ENCODE measurements at places on chromosomes 6 and 20.

- H3K4me3 ChIP-seq, result no peak overlapping the region
- H3K27me3 ChIP-seq, result no peaks in the 10 kb centered on the region
Observed at GRCh38 chr6:158503846-158504245, 56.0 kb upstream of the TMEM181 start.

DNA sequence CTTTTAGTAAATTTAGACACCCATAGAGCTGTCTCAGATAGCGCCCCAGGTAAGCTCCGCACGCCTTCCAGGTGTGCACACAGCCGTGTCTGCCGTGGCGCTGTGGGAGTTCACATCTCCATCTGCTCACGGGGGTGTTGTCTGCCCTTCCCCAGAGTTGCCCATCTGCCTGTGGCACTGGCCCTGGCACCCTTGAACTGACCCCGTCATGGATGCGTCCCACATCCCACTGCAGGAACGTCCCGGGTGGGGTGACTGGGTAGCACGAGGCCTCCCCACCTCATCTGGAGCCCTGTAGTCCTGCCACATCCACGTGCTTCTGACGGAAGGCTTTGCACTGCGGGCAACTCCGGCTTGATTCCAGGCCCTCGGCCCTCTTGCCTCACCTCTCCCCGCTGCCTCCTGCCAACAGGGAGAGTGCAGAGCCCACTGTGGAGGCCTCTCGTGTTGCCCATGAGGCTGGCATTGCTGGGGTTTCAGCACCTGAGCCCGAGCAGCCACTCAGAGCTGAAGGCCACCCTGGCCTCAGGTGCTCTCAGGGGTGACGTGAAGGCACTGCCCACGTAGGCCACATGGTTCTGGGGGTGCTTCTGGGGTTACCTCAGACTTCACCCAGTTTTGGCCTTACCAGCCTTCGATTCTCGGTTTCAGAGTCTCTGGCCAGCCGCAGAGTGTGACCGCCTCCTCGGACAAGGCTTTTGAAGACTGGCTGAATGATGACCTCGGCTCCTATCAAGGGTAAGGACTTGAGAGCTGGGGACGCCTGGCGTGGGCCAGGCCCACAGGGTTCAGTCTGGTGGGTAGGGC, 5.1 kb downstream of the ARFGAP1 start:
- no peak overlapping the region for H3K4me3 ChIP-seq
- no peaks in the 10 kb centered on the region for H3K27me3 ChIP-seq
- DNase-seq, result no peak
- peaks cover 11% of the 10 kb centered on the region for H3K4me1 ChIP-seq

DNA sequence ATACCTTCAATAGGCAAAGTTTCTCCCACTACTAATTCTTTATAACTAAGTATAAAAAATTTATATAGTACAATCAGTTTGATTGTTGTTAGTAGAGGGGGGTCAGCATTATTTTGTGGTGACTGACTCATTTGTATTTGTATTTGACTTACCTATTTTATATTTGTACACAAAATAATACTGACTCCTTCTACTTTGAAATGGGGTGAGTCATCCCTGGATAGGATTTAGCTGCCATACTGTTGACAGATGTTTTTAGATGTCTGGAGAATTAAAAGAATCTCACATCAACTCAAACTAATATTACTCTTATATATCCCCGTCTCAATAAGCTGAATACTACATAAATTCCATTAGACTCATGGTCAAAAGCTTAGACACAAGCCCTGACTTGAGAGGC, 114.9 kb downstream of the FRK start:
- H3K27ac ChIP-seq, result no peak overlapping the region
- no peak for DNase-seq
- no peaks in the 10 kb centered on the region for H3K27me3 ChIP-seq
- H3K4me3 ChIP-seq, result no peak overlapping the region
- H3K36me3 ChIP-seq, result no peaks in the 10 kb centered on the region

- no peak overlapping the region for H3K4me3 ChIP-seq
- no peak overlapping the region for H3K27ac ChIP-seq
- no peak for DNase-seq
- H3K27me3 ChIP-seq, result no peaks in the 10 kb centered on the region
Observed at GRCh38 chr20:51402201-51402600, 140.3 kb downstream of the NFATC2 start.

DNA sequence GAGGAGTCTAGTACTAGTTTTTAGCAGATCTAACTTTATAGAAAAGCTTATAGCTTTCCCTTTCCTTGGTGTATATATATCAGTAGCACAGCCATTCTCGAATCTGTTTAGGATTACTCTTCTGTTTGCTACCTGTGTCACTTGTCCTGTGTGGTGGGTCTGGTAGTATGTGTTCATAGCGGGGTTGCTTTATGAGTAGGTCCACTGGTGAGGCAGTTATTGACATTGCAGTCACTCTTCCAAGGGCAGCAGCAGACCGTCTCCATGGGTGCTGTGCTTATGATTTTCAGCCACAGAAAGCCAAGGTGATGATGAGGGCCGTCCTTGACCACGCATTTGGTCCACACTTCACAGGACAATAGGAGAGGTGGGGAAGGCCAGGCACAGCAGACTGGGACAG, 171.5 kb downstream of the CDKAL1 start:
- no peak for DNase-seq
- H3K27me3 ChIP-seq, result no peaks in the 10 kb centered on the region
- peak overlapping the region; percentile 3 for H3K27ac ChIP-seq
- H3K4me1 ChIP-seq, result no peaks in the 10 kb centered on the region
- H3K36me3 ChIP-seq, result no peaks in the 10 kb centered on the region

DNA sequence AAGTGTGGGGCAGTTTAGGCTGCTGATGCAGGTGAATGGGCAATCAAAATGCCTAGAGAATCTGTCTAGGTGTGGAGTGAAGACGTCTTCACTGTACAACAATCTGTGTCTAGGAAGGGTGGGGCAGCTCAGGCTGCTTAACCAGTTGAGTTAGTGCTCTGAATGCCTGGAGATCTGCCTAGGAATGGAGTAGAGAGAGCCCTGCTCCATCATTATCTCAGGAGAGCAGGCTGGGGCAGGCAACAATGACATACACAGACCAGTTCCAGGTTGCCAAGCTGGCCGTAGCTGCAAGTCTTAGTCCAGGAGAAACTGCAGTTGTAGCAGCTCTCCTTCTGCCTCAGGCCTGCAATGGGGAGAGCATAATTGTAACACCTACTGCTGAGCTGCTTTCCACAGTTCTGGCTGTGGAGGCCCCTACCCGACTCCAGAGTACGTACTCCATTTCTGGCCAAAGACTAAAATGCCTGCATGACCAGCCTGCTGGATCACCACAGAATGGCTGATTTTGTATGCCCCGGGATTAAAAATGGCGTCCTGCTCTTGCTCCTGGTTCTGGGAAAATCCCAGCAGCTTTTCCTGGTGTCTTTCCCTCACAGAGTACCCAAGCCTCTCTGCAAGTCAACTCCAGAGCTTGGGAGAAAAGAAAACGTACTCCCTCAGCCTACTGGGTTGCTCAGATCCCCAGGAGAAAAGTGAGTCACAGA, 545.4 kb downstream of the ADGRB3 start:
- no peak overlapping the region for H3K27ac ChIP-seq
- no peaks in the 10 kb centered on the region for H3K27me3 ChIP-seq
- H3K4me1 ChIP-seq, result no peaks in the 10 kb centered on the region
- no peaks in the 10 kb centered on the region for H3K36me3 ChIP-seq
- DNase-seq, result no peak

DNA sequence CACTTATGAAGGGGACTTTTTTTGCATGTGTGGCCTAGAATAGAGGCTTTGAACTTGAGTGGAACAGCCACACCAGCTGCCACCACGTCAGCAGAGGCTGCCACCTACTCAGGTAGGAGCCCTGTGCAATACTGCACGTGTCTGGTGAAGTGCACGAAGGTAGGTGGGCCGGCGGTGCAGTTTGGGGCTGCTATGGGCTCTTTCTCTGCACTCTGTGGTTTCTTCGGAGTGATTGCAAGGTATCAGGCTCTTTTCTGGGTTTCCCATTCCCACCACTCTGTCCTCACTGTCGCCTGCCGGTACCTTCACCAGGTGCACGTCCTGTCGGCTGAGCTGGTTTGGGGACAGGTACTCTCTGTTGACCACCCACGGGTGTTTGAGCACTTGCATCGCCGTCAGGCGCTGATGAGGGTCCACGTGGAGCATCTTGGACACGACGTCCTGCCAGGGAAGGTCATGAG, 30.8 kb upstream of the MPC1 start:
- no peak overlapping the region for H3K27ac ChIP-seq
- no peak for DNase-seq
- no peaks in the 10 kb centered on the region for H3K4me1 ChIP-seq
- no peak overlapping the region for H3K4me3 ChIP-seq
- no peaks in the 10 kb centered on the region for H3K36me3 ChIP-seq

- no peak for DNase-seq
- H3K27me3 ChIP-seq, result no peaks in the 10 kb centered on the region
- H3K27ac ChIP-seq, result no peak overlapping the region
Observed at GRCh38 chr6:1110164-1110563, 201.7 kb upstream of the FOXQ1 start.

DNA sequence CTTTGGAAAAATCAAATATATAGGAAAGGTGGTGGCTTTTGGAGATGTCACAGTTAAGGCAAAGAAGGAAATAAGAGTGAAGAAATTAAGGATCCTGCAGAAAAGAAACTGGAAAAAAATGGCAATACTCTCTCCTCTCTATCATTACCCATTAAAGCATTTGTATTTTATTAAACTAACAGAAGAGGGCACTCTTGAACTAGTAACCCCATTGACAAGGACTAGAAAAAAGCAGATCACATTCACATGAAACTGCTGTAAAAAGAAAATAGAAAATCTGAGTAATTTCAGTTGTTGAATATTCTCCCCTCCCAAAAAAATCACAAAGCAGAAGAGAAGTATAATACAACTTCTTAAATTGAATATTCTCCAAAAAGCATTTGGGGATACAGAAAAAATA, 104.1 kb upstream of the SLC35B3 start:
- H3K4me3 ChIP-seq, result no peak overlapping the region
- H3K36me3 ChIP-seq, result no peaks in the 10 kb centered on the region
- H3K4me1 ChIP-seq, result no peaks in the 10 kb centered on the region

DNA sequence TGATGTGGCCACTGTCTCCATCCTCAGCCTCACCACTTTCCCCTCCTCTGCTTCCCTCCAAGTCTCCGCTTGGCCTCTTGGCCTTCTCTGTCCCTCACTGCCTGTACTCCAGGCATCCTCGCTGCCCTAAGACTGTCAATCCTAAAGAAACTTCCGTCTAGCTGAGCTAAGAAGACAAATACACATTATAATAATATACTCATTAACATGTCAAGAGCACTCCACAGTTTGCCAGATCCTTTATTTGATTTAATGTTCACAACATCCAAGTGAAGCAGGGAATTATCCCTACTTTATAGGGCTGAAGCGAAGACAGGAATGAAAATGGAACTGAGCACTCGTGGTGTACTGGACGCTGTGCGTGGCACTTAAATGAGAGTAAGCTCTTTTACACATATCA, 72.4 kb upstream of the SLC22A23 start:
- no peaks in the 10 kb centered on the region for H3K36me3 ChIP-seq
- no peak overlapping the region for H3K27ac ChIP-seq
- H3K4me3 ChIP-seq, result no peak overlapping the region
- no peaks in the 10 kb centered on the region for H3K27me3 ChIP-seq

GRCh38 chr6:3364391-3364790, 92.5 kb downstream of the SLC22A23 start:
- DNase-seq, result no peak
- no peaks in the 10 kb centered on the region for H3K4me1 ChIP-seq
- no peaks in the 10 kb centered on the region for H3K27me3 ChIP-seq
- H3K4me3 ChIP-seq, result no peak overlapping the region
- no peak overlapping the region for H3K27ac ChIP-seq

- no peaks in the 10 kb centered on the region for H3K27me3 ChIP-seq
- H3K27ac ChIP-seq, result peak overlapping the region; percentile 66
- peaks cover 2% of the 10 kb centered on the region for H3K4me1 ChIP-seq
- H3K36me3 ChIP-seq, result no peaks in the 10 kb centered on the region
- DNase-seq, result peak; percentile 52
Observed at GRCh38 chr6:18405477-18406293, 18.5 kb downstream of the RNF144B start.

DNA sequence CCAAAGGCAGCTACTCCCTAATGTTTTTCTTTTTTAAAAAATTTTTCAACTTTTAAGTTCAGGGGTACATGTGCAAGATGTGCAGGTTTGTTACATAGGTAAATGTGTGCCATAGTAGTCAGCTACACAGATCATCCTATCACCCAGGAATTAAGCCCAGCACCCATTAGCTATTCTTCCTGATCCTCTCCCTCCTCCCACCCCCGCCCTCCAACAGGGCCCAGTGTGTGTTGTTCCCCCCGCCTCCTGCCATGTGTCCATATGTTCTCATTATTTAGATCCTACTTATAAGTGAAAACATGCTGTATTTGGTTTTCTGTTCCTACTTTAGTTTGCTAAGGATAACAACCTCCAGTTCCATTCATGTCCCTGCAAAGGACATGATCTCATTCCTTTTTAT, 12.4 kb downstream of the TRIM15 start:
- no peak overlapping the region for H3K4me3 ChIP-seq
- H3K27ac ChIP-seq, result no peak overlapping the region
- DNase-seq, result no peak
- no peaks in the 10 kb centered on the region for H3K36me3 ChIP-seq
- peaks cover 66% of the 10 kb centered on the region for H3K27me3 ChIP-seq

- no peak for DNase-seq
- H3K4me1 ChIP-seq, result no peaks in the 10 kb centered on the region
- H3K27me3 ChIP-seq, result no peaks in the 10 kb centered on the region
- no peaks in the 10 kb centered on the region for H3K36me3 ChIP-seq
- H3K4me3 ChIP-seq, result no peak overlapping the region
Observed at GRCh38 chr6:132107896-132108295, 156.7 kb upstream of the CCN2 start.

DNA sequence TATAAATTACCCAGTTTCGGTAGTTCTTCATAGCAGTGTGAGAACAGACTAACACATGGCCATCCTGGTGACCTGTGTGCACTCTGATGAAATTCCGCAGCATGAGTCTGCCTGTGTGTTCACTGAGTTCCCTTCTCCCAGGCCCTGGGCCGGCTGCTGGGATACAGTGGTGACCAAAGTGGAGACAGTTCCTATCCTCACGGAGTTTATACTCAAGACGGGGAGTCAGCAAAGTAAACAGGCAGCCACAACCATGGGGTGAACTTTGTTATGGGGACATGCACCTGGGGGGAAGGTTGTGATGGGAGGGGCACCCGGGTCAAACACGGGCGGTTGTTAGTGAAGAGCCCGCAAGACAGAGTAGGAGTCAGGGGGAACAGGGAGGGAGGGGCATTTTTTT, 202.0 kb downstream of the CDH4 start:
- no peak for DNase-seq
- H3K4me3 ChIP-seq, result no peak overlapping the region
- H3K27me3 ChIP-seq, result no peaks in the 10 kb centered on the region
- no peaks in the 10 kb centered on the region for H3K36me3 ChIP-seq
- no peak overlapping the region for H3K27ac ChIP-seq
- no peaks in the 10 kb centered on the region for H3K4me1 ChIP-seq

Measured in hepatocyte (in vitro differentiated cells).